ENCODE measurements at places on chromosomes 13 and 19. TPM values are rescaled to one million over a fixed set of nuclear protein-coding genes. Genes with fewer than 3 reads are reported as not detected.

The GIPC1 gene
- total RNA-seq, result 93.5 TPM

The LILRA6 gene
- not detected for total RNA-seq

The SELENOV gene
- not detected for total RNA-seq

The ZNF224 gene
- total RNA-seq, result 26.0 TPM

The PLVAP gene
- 0.09 TPM for total RNA-seq

The OVOL3 gene
- total RNA-seq, result not detected

The IL17D gene
- 1.6 TPM for total RNA-seq

The OR7A5 gene
- total RNA-seq, result not detected

The ZNF569 gene
- 8.4 TPM for total RNA-seq

The TEX26 gene
- total RNA-seq, result not detected

The WDR88 gene
- not detected for total RNA-seq

The EDNRB gene
- total RNA-seq, result 23.3 TPM

The HRC gene
- total RNA-seq, result not detected

The PEX11G gene
- total RNA-seq, result 1.6 TPM

The DAND5 gene
- total RNA-seq, result not detected

The SIGLEC8 gene
- not detected for total RNA-seq

The HSD17B14 gene
- total RNA-seq, result 3.6 TPM

The FUT1 gene
- total RNA-seq, result under 0.01 TPM

The KLK2 gene
- total RNA-seq, result not detected
